Thymus (tissue), 14 donors: ENCODE measurements at places on chromosomes 3 and 15.

GRCh38 chr15:66019826-66020398 lies 150.6 kb downstream of the RAB11A start:
- no peak for DNase-seq

GRCh38 chr3:68483601-68484000 lies 448.7 kb downstream of the TAFA4 start:
- no peak for DNase-seq

DNA sequence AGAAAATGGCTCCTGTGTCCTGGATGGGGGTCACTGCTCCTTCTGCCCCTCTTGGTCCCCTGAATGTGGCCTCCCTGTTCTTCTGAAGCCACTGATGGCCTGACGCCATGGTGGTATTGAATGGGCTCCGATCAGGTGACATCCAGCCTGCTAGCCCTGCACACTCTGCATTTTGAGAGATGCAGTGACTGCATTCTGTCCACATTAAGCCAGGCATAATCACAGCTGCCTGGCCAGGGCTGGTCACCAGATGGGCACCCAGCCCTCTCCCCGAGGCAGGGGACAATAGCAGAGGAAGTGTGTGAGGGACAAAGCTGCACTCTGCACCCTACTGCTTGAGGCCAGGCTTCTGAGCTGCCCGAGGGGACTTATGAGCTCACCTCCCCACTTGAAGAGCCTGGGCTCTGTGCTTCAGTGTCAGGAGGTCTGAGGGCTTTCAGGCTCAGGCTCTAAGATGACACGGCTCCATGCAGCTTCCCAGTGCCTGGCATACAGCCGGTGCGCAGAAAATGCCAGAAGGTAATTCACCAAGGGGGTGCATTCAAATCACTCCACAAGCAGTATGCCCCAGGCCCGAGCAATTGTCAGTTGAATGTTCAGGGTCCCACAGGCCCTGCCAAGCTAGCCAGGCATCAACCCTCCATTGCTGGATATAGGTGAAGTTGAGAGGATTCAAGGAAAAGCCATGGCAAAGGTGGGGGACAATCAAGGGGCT lies 56.8 kb downstream of the WNT7A start:
- no peak for DNase-seq

DNA sequence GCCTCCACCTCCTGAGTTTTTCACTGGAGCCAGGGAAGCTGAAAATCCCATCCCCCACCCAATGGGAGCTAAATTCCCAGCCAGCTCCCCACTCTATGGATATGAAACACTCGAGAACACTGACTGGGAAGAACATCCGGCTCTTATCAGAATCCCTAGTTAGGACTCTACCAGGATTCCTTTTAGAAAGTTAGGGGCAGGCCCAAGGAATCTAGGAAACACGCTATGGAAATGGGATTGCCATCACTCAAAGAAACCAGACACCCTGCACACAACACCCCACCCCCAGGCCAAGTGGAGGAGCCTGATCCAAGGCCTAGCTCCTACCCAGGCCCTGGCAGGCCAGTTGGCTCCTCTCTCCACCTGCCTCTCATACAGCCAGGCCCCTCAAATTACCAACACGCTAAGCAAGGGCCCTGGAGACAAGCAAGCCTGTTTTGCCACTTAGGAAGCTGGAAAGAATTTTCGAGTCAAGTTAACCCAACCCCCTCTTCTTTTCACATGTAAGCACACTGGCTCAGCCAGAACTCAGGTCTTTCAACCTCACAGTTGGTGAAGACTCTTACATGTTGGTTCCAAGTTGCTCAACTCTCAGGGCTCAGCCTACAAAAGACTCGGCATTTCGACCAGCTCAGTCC lies 75.5 kb downstream of the RBPMS2 start:
- DNase-seq = no peak

DNA sequence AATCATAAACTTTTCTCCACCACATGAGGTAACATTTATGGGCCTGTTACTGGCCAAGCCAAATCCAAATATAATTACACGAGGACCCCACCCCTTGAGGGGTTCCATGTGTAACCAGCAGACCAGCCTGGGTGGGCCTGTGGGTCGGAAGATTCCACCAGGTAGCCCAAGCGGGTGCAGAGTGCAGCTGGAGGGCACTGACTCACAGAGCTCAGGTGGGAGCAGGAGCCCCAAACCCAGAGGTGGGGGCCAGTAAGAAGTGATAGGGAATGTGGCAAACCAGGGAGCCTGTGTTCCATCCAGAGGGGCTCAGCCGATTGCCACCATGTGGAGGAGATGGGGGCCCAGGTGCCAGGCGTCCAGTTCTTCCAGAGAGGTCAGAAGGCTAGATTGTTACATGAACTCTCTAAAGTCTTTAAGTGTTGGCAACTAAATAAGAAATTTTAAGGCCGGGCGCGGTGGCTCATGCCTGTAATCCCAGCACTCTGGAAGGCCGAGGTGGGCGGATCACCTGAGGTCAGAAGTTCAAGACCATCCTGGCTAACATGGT lies 2.6 kb downstream of the GP9 start:
- no peak for DNase-seq

- no peak for DNase-seq
Measured at GRCh38 chr15:77654975-77655374, 22.3 kb upstream of the LINGO1 start.

GRCh38 chr3:181425074-181425473 lies 286.7 kb upstream of the SOX2 start:
- no peak for DNase-seq

DNA sequence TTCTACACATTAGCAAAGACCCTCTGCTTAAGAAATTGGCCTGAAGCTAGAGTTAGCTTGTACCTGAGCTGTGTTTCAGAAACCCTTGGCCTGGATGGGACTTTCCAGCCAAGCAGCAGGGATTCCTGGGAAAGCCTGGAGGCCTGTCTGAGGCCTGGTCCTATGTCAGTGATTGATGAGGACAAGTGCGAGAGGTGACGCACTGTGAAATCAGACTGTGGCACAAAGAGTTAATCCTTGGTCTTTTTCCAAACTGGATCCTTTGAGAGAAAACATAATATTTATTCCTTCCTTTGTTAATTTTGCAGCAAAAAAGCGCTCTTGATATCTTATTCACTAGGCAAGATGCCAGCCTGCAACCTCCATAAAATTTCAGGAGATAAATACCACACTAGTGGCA lies 225.0 kb upstream of the ATP11B start:
- DNase-seq = no peak

DNA sequence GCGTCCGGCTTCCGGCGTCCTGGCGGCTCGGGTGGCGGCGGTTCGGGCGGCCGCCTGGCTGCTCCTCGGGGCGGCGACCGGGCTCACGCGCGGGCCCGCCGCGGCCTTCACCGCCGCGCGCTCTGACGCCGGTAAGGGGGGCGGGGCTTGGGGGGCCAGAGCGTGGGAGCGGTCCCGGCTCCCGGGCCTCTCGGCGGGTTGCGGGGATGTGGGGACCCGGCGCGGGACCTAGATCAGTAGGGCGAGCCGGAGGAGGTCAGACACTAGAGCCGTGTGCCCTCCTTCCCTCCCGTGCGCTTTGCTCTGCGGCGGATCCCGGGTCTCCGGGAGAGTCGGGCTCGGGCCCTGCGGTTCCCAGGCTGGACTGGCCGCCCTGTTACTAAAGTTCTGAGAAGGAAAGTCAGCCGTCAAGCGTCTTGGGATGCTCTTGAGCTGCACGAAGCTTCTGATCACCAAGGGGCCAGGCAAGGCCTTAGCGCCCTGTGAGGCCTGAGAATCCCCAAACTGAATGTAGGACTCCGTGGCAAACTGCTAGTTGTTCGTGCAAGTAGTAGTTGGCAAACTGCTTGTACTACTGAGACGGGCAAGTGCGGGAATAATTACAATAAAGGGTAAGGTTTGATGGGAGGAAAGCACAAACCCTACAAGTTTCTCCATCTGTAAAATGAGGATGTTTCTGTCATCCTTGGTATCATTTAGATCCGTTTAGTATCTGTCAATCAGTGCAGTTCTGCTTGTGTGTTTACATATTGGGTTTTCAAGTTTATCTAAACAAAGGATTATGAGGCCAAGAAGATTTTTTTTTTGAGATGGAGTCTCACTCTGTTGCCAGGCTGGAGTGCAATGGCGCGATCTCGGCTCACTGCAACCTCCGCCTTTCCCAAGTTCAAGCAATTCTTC lies 587 bp downstream of the PIGX start:
- DNase-seq = peak; percentile 34

DNA sequence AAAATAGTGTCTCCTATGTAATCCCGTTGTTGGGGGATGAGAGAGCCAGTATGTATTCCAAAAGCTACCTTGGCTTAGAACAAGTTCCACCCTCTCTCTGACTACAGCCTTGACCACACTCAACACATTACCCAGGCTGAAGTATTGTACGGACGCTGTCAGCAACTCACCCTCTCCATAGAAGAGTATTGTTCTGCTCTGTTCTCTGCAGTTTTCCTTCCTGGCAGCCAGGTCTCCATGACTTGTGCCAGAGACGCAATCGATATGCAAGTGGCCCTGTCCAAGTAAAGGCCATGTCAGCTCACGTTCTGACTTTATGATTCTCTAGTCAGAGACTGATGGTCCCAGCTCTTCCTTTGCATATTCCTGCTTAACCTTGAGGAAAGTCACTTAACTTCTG lies 164.1 kb upstream of the SLCO3A1 start:
- no peak for DNase-seq

DNA sequence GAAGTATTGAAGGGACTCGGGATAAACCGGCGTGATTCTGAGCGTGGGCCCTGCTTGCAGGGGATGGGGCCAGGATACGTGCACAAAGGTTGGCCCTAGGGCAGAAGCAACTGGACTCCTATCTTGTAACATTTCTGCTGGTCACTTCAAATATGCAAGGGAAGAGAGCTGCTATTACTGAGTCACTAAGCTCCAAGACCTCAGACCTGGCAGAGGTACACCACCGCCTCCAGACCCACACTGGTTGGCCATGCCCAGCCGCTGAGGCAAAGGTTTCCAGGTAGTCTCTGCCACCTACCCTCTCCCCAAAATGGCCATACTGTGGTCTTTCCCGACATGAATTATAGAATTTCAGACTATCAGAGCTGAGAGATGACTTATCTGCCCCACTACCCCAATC lies 13.4 kb upstream of the STRA6 start:
- no peak for DNase-seq

DNA sequence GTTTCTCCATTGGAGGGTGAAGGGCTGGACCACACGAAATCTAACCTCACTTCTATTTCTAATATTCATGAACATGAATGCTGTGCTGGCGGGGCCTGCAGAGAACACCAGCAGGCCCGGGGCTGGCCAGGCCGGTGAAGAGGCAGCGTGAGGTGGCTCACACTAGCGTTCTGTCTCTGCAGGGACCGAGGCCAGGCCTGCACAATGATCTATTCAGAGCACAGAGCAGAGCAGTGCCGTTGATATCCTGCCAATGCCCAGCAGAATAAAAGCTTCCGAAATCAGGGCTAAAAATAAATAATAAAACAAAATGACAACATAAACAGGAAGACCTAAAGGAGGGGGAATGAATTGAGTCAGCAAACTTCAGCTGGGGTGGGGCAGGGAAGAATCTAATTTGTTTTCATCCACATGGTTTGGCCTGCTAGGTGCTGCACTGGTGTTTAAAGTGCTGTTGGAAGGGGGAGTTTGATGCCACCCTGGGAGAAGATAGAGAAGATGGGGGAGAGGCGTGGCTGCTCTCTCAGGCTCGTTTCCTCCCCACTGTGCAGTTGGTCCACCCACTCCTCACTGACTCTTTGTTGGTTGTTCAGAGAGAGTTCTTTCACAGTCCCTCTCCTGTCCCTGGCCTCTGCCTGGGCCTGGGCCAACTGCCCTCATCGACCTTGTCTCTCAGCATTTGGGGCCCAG lies 837.1 kb downstream of the AGBL1 start:
- DNase-seq = no peak

DNA sequence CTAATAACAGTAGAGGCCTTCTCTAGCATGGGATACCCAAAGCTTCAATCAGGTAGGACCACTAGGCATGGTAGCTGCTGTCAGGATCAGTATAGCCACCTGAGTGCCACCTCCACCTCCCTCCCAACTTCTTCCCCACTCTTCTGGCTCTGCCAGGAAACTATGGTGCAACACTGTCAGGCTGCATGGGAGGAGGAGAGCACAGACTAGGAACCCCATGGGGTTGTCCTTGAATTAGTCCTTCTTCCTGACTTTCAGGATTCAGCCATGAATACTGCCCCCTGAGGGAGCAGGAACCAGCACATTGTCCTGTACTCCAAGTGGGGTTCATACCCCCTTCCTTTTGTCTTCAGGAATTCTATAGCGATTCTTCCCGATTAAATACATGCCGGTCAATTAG lies 340.8 kb upstream of the ONECUT1 start:
- DNase-seq = no peak

- peak; percentile 36 for DNase-seq
Measured at GRCh38 chr3:106176734-106177133, 307.9 kb upstream of the CBLB start.

- no peak for DNase-seq
Measured at GRCh38 chr15:68347392-68347791, 69.8 kb downstream of the FEM1B start.

- no peak for DNase-seq
Measured at GRCh38 chr3:52257911-52258310, 12.4 kb downstream of the PPM1M start.

GRCh38 chr15:55499151-55499550 lies 8.9 kb downstream of the DNAAF4 start:
- no peak for DNase-seq

DNA sequence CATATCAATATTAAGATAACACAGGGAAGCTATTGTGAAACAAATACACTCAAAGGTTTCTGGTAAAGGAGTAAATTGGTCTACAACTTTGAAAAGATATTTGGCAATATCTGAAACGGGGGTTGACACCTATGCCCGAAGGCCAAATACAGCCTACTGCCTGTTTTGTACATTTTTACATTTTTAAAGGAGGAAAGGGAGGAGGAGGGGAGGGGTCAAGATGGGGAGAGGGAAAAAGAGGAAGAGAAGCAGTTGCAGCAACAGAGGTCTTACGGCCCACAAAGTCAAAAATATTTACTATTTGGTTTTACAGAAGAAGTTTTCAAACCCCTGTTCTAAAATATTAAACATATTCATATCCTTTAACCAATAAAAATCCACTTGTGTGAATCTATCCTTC lies 94.2 kb downstream of the FMN1 start:
- no peak for DNase-seq

DNA sequence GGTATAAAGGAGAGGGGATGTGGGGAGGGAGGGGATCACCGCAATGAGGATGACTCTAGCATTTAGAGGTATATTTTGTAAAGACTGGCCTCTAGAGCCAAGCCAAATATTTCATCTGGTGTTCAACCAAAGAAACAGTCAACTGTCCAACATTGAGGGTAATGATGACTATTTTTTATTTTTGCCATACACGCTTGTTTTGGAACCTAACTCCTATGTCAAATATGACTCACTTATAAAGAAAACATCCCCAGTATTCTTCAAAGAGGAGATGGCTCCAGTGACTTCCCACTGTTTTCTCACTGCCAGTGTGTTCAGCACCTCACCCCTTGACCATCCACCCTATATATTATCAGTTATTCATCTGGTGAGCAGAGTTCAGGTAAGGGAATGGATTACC lies 77.3 kb downstream of the WNT5A start:
- no peak for DNase-seq
